Stimulated activated CD4-positive, alpha-beta T cell treated with anti-CD3 and anti-CD28 coated beads, Interleukin-1b, Interleukin-23, amount 100 ng/mL, for 1 hour (primary cell): ENCODE measurements at places on chromosomes 5 and 9.

- DNase-seq, result no peak
Measured at GRCh38 chr5:10689391-10690081, 71.5 kb downstream of the DAP start.

DNA sequence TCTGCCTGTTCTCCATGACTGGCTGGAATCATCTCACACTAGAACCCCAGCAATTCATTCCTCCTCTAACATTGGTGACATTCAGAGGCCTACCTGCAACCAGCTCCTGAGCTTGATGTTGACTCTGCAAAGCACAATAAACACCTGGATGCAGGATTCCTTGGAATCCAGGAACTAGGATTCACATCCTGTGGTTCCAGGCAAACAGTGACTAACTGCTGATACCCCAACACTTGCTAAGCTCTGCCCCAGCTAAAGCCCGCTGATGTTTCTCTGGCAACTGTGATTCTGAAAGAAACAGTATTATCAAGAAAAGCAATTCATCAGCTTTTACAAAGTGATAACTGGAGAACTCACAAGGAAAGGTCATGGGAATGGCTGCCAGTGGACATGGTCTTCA, 29.2 kb downstream of the SUSD1 start:
- DNase-seq, result no peak

DNA sequence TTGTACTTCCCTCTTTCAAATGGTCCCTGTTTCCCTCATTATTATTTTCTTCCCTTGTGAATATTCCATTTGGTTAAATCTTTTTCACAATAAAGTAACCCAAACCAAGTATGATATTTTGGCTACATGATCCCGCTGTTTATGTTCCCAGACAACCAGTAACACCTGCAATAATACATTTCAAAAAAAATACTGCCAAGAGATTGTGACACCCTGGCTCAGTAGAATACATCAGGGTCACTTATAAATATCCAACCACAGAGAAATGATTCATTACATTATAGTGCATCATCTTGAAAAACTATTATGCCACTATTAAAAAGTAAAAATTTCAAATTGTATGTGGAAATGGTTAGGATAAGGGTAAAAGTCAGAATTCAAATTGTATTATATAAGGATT, 7.2 kb upstream of the OXCT1 start:
- no peak for DNase-seq

DNA sequence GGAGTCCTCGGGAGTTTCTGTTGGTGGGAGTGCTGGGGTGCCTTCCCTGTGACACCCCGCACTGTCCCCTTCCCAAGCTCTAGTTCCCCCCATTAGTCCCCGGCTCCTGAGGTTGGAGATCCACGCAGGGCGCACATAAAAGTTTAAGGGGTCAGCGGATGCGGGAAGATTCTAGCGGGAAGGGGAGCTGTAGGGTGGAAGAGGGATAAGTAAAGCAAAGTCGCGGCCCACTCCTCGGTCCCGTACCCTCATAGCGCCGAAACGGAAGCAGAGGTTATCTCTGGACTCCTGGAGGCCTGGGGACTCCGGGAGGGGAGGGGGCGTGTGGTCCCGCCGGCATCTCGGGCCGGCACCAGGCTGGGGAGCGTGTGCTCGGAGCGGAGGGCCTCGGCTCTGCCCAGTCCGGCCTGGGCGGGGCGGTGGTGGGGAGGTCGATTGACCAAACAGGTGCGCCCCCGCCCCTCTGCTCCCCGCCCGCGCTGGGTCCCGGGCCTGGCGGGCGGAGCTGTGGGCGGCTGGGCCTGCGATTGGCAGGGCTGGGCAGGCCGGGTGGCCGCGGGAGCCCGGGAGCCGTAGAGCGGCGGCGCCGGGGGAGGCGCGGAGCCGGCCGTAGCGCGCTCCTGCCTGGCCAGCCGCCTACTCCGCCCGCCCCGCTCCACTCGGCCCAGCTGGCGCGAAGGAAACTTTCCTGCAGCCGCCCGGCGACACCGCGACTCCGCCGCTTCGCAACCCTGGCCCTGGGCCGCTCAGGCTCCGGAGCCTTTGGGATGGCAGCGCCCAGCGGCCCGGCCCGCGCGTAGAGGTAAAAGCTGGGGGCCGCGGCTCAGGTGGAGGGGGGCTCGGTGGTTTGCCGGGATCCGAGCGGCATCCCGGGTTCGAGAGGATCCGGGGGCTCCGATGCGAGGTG, 52.2 kb upstream of the DAB2IP start:
- DNase-seq, result no peak

GRCh38 chr5:67196537-67197059, at the start of gene CD180:
Gene CD180, minus strand, starts transcription at chr5:67196799. Its CDS starts 158 bp downstream, at chr5:67196641.
- DNase-seq, result no peak

DNA sequence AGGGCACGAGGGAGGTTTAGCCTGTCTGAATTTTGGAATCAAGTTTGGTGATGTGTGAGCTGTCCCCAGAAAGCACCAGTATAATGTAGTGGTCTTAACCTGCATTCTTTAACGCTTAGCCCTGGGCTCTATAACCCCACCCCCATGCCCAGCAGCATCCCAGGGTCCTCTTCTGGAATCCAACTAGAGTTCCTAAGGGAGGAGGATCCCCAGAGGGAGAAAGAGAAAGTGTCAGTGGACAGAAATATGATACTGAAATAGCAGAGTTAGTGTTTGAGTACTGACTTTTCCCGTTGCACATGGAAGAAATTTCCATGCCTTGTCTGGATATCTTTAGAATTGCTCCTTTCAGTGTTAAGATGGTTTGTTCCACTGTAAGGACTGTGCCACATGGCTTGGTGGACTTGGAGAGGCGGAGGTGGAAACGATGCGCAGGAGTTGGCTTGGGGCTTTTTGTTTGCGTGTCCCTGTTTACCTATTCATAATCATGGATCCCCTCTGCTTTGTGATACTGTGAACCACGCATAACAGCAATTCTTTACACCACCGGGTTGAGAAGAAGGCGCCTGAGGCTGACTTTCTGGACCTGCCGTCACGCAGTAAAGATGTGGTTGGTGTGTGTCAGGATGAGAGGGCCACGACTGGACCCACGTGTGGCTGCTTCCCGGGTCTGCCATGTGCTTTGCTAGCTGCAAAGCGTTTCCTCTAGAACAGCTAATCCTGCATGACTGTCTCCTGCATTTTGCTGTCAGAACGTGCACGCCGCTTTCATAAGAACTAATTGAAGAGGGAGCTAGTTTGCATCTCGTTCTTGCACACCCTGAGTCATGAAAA, 142.3 kb downstream of the SMARCA2 start:
- DNase-seq, result no peak

- DNase-seq, result peak; percentile 6
Measured at GRCh38 chr9:92669527-92669889, 423 bp downstream of the IPPK start.

DNA sequence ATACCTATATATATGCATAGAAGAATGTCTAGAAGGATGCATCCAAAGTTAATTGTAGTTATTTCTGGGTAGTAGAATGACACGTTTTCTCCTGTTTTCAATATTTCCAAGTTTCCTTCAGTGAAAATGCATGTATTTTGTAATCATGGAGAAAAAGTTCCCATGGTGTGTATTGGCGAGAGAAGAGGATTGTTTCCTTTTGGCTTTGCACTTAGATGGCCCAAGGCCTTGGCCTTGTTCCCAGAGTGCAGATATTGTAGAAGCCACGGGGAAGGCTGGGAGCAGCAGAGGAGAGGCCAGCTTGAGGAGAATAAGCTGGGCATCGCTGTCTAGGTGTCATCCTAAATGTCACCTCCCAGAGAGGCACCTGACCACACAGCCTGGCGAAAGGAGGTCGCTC, 44.0 kb downstream of the IRF1 start:
- DNase-seq, result no peak

- DNase-seq, result no peak
Measured at GRCh38 chr9:76592974-76593347, 134.0 kb downstream of the GCNT1 start.

- no peak for DNase-seq
Measured at GRCh38 chr9:89484475-89485404, 13.2 kb downstream of the SEMA4D start.

DNA sequence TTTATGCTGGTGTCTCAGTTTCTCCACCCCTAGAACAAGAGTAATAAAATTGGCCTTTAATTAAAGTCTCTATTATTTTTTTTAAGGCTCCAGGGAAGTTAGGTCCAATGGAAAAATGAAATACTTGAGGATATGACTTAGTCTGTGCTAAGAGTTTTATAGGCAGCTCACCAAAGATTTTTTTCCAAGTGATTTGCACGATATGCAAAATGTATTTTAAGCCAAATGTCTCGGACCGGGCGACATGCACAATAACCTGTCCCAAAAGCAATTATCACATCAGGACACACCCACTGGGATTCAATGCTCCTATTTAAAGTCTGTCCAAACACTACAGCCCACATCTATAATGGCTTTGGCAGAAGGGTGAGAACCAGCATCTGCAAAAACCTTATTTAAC, 136.1 kb upstream of the ANKH start:
- DNase-seq, result no peak

DNA sequence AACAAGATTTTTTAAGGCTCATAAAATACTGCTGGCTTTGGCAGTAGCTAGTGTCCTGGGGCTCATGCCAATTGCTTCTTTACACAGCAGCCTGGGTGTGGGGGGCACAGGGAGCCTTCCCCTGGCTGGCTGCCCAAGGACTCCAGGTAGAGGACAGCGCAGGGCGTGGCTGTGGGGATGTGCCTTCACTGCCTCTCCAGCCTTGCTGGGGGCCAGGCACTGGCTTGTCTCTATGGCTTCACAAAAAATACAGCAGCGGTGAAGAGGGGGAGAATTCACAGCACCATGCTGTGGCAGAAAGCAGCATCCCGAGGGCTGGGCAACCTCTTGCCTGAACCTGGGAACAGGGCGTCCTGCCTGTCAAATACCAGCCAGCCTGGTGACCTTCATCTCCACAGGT, 57.4 kb downstream of the DAP start:
- no peak for DNase-seq

- DNase-seq, result no peak
Measured at GRCh38 chr9:127833555-127833954, 20.9 kb downstream of the ENG start.

- DNase-seq, result no peak
Measured at GRCh38 chr9:98306384-98307145, 51.1 kb upstream of the TBC1D2 start.

DNA sequence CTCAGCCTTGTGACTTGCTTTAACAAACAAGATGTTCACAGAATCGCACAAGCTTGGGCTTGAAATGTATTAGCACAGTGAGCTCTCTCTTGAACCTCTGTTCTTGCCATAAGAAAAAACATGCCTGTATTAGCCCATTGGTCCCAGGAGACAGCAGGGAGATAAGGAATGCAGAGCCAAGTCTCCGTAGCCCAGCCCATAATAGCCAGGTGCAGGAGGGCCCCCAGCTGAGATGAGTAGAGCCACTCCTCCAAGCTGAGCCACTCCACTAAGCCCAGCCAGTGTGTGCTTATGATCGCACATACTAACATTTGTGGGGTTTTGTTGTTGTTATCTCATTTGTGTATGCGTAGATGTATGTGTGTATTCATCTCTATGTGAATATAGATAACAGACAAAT, 21.6 kb upstream of the SVEP1 start:
- no peak for DNase-seq

DNA sequence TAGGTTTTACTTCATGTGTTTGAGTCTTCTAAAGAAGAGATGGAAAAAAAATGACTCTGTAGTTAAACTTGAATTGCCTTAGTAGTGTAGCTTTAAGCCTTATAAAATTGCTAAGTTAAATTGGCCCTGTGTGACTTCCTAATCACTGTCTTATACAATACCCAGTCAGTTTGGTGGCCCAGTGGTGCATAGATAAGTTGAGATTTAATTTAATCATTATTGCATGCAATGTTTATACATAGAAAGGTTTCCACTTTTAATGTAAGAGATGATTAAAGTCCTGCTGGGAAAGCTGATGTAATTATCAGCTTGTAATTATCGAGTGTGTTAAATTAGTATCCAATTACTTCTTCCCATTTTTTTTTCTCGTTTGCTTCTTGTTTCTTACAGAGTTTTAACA, 187.1 kb downstream of the TRIO start:
- no peak for DNase-seq

GRCh38 chr5:1039706-1040260, 31.2 kb downstream of the NKD2 start:
- DNase-seq, result no peak

GRCh38 chr9:3285365-3286161, 240.2 kb downstream of the RFX3 start:
- DNase-seq, result no peak

DNA sequence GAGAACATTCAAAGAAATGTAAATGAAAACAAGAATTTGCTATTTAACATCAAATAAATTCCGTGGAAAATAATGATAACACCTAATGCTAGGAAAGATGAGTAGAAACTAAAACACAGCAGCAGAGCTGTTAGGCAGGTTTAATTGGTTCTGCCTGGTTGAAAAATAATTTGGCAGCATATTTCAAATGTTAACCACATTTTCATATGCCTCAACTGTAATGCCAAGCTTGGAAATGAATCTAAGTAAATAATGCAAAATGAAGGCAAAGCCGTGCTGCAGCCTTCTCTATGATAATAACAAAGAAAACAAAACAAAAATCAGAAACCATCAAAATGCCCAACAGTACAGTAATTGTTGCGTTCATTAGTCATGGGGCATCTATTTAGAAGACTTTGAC, 79.9 kb upstream of the MSX2 start:
- DNase-seq, result no peak
